ENCODE measurements at places on chromosomes 16 and 17.
A peak's percentile ranks its signal among the peaks of the same experiment; 100 is the strongest.

GRCh38 chr16:1913327-1914083 lies 4.7 kb downstream of the HS3ST6 start:
- DNase-seq, result no peak

GRCh38 chr16:578870-579405 lies 9.2 kb downstream of the PIGQ start:
- peak; percentile 71 for DNase-seq

- DNase-seq, result no peak
These were observed 870.1 kb downstream of the CDH11 start for GRCh38 chr16:64251742-64252141.

DNA sequence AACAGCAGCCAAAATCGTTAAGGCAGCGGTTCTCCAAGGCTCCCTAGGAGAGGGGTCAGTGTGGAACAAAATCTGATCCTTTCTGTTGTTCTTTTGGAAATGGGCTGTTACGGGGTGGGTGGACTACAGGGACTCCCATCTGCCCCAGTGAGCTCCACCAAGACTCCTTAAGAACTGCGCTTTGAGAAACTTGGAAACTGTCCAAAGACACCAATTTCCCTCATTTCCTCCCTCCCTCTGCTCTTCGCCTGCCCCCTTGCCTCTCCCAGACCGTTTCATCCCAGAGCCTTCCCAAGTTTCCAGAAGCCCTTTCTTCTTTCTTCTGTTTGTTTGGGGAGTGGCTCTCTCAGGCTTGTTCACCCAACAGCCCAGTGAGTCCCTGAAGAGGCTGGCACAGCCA lies 205.4 kb downstream of the COPRS start:
- DNase-seq, result no peak

- no peak for DNase-seq
These were observed 341.0 kb upstream of the CCL2 start for GRCh38 chr17:33914125-33914524.

- DNase-seq, result peak; percentile 78
These were observed 6.9 kb downstream of the SLC16A3 start for GRCh38 chr17:82235775-82236141.

- DNase-seq, result no peak
These were observed 12.9 kb downstream of the COL1A1 start for GRCh38 chr17:50188531-50188920.

- no peak for DNase-seq
These were observed 76.0 kb downstream of the ABCC1 start for GRCh38 chr16:16025214-16025968.
